ENCODE measurements at places on chromosomes 7 and 10. TPM values are rescaled to one million over a fixed set of nuclear protein-coding genes. Genes with fewer than 3 reads are reported as not detected.

MRC1 gene
- total RNA-seq: 0.44 TPM

POU6F2 gene
- 0.53 TPM for total RNA-seq

STEAP1 gene
- total RNA-seq: not detected

SPDYE5 gene
- total RNA-seq: not detected

FAM25G gene
- not detected for total RNA-seq

SFTPA1 gene
- total RNA-seq: not detected

SUN3 gene
- total RNA-seq: not detected

ZNF117 gene
- total RNA-seq: 9.0 TPM

CDNF gene
- 1.6 TPM for total RNA-seq

HOXA9 gene
- total RNA-seq: not detected
